ENCODE measurements at places on chromosomes 7 and 10.

DNA sequence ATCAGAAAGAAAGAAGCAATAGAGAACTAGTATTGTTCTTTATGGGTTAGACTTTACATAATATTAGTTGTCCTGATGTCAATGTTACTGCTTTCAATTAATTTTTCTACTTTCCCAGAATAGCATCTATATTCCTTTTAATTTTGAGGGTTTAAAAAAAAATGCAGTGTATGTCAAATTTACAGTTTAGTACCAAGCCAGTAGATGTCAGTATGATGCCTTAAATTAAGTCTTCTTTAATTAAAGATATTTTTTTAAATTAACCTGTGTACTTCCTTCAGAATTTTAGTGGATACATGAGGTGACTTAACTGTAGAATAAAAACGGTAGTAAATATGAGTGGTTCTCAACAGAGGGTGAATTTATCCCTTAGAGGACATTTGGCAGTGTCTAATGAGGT, 35.2 kb upstream of the STOX1 start:
- DNase-seq: no peak

GRCh38 chr7:102236592-102237287, 49.9 kb upstream of the SH2B2 start:
- DNase-seq: peak; percentile 42

- DNase-seq: no peak
Observed at GRCh38 chr10:636769-637168, 52.7 kb downstream of the DIP2C start.

- DNase-seq: no peak
Observed at GRCh38 chr7:42095791-42096190, 141.2 kb downstream of the GLI3 start.

GRCh38 chr10:108567899-108568752, 1355.2 kb downstream of the XPNPEP1 start:
- DNase-seq: no peak

GRCh38 chr7:123789206-123789784, 40.5 kb upstream of the WASL start:
- DNase-seq: no peak

GRCh38 chr7:91276909-91277308, 12.7 kb downstream of the FZD1 start:
- DNase-seq: no peak

DNA sequence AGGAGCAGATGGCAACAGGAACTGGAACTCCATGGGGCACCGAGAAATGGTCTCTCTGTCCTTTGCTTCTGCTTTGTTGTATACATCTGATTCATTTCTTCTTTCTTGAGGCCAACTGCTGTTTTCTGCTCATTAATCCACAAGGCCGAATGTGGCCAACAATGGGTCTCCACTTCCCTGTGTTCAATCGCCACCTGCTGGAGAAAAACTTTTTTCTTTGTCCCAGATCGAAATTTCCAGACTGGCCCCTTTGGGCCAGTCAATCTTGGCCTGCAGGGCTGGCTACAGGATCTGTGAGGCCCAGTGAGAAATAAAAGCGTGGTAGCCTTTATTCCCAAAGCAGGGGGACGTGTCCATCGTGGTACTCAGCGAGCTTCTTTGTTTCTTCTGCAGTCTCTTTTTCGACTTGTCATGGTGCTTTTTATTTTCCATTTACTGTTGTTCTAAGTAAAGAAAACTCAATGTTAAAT, 58.8 kb downstream of the PARP12 start:
- DNase-seq: no peak

- DNase-seq: no peak
Observed at GRCh38 chr10:93268021-93268420, 194.3 kb downstream of the CYP26A1 start.

DNA sequence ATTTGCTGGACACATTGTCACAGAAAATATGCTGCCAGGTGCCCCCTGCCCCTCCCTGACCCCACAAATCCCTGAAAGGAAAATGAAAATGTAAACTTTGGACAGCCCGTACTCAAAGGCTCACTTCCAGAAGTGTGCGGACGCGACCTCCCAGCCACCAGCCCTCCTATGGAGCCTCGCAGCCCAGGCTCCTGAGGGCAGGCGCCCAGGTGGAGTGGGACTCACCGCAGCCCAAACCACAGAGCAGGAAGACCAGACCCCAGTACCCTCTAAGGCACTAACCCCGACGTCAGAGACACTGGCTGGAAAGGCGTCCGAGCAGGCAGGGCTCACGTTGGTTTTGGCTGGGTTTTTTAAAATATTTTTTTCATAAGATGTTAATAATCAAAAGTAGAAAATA, 57.3 kb downstream of the CSGALNACT2 start:
- DNase-seq: no peak

DNA sequence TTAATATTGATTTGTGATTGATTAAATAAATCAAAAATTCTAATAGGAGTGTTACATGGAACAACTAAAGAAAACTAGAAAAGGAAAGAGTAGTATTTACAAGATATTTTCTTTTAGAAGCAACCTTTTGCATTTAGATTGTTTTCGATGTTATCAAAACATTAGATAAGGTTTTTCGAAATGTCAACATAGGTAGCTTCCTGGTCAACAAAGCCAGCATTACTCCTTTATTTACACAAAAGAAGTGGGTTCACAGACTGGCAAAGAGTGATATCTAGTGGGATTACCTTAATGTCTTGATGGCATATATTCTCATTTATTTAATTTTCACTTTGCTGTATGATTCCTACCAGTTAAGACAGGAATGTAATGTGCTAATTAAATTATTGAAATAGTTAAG, 117.3 kb upstream of the TEX47 start:
- no peak for DNase-seq

- DNase-seq: no peak
Observed at GRCh38 chr7:100257017-100257416, 37.3 kb downstream of the PVRIG start.

DNA sequence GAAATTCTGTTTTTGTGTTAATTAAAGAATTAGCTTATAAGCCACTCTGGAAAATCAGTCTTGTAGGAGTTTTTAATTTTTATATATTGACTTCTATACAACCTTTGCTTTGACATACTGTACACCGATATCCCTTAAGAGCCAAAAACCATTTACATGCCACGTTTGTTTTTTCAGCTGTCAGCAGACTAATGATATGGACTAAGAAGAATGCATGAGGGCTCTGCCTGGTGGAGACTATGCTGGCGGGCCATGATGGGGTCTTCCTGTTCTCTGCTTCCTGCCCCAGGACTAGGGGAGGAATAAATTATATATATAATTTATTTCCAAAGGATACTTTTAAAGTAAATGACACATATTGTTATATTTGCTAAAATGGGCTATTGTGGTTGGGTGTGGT, 96.3 kb downstream of the CDK14 start:
- no peak for DNase-seq

All from NCI-H187 (cell line).